ENCODE measurements at places on chromosomes 7 and 10.

DNA sequence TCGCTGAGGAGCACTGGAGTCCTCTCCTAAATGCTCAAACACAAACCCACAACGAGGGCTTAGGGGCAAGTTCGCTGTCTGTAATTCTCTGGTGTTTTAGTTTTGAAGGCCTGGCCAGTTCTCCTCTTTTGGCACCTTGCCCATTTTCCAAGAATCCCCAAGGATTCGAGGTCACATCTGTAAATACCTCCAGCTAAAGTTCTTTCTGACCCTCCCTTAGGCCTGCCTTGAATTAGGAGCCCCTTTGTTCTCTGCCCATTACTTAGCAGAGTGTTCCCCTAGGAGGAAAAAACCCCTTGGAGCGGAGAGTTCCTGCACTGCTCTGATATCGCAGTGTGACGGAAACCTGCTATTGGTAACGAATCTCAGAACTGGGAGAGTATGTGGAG, 743 bp upstream of the PYROXD2 start:
- DNase-seq: peak; percentile 17

DNA sequence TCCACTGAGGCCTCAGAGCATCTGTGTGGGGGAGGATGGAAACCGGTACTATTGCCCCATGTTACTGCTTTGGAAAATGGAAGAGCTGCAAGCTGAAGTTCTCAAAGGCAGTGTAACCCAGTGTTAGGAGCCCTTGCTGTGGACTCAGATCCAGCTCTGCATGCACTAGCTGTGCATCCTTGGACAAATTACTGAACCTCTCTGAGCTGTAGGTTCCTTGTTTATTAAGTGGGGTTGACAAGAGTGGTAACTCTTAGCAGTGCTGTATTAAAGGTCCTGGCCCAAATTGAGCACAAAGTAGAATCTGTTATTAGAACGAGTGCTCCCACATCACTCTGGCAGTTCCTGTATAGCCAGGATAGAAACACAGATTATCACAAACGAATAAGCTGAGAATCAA, 234.2 kb downstream of the USP6NL start:
- DNase-seq: no peak

DNA sequence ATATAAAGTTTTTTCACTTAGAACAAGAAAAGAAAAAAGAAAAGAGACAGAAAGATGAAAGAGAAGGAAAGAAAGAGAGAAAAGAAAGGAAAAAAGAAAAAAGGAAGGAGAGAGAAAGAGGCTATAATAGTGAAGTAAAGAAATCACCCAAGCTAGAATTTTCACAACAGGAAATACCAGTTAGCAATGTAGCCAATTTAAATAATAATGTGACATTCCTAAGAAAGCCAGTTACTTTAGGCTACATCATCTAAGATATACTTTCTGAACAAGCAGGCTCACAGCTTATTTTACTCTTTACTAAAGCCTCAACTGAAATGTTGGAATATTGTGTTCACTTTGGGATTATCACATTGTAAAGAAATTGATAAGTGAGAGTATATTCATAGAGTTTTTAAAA, 53.6 kb downstream of the GPR37 start:
- no peak for DNase-seq

GRCh38 chr10:359093-359492, 223.8 kb downstream of the ZMYND11 start:
- DNase-seq: no peak

- no peak for DNase-seq
Measured at GRCh38 chr7:151900986-151901621, 24.2 kb upstream of the PRKAG2 start.

GRCh38 chr10:72593963-72594362, 31.9 kb downstream of the MICU1 start:
- no peak for DNase-seq

DNA sequence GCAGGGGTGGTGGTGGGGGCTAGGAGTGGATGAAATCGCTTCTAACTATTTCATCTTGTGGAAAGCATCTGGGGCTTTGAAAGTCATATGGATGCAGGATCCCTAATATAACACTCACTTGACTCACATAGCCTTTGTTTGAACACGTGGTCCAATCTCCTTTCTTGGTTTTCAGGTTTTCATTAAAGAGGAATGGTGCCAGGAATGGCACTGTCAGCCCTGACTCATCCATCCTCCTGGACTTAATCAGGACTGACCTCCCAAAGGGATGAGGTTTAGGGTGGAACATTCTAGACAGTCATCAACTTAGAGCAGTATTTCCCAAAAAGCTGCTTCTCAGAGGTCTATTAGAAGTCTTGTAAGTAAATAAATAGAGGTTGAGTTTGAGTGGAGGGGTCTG, 162.0 kb upstream of the PLXNA4 start:
- peak; percentile 95 for DNase-seq

DNA sequence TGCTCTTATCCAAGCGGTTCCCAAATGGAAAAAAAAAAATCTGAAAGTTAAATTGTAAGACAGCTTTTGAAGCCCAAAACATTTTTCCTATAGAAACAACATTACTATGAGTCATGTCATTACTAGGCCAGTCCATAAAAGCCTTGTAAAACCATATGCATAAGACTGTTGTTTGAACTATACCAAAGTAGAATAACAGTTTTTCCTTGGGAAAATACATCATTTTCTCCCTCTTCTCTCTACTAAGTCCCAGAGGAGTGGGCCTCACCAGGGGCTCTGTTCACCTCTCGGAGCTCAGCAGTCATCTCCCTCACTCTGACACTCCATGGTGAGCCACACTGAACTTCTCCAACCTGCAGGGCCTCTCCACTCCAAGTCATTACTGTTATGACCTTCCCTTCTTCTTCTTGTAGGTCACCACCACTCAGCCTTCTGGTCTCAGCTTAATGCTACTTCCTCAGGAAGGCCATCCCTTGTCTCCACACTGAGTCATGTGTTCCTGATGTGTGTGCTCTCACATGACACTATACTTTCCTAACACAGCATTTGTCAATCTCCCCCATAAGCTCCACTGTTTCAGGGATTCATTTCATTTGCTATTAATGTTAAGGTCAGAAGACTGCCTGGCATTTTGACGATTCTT, 32.5 kb downstream of the ZNF438 start:
- DNase-seq: no peak

GRCh38 chr10:103504181-103504783, 10.8 kb downstream of the NEURL1 start:
- no peak for DNase-seq

DNA sequence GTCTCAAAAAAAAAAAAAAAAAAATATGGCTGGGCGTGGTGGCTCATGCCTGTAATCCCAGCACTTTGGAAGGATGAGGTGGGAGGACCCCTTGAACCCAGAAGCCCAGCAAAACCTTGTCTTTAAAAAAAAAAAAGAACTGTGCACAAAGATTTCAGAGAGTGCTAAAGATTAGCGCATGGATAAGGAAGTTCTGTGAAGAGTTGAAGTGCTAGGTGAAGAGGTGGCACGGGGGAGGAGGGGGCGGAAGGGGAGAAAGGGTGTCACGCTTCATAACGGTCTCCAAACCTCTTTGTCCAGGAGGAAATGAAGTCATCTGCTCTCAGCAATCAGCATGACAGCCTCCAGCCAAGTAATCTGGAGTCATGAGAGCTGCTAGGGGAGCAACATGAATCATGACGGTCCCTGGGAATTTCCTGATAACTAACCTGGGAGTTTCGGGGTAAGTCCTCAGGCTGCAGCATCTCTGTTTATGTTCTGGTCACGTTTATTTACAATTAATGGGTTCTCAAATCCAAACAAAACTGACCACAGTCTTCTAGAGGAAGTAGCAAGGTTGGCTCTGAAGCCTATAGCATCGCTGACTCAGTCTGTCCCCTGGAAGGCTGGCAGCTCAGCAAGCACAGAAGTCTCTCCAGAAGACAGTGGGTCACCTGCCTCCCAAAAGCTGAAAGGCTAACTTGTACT, 1.9 kb upstream of the PLAU start:
- peak; percentile 81 for DNase-seq

DNA sequence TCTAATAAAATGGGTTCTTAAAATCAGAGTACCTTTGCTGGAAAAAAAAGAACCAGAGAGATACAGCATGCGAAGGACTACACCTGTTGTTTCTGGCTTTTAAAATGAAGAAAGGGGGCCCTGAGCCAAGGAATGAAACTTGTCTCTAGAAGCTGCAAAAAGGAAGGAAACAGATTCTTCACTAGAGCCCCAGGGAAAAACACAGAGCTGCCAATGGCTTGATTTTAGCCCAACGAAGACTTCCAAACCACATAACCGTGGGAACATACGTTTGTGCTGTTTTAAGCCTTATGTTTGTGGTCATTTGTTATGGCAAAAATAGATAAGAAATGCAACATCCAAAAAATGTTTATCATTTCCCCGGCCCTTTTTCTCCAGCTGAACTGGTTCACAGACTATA, 780.0 kb downstream of the SORCS1 start:
- DNase-seq: no peak

GRCh38 chr7:2190531-2190930, 42.2 kb downstream of the MAD1L1 start:
- no peak for DNase-seq

- DNase-seq: no peak
Measured at GRCh38 chr10:101803511-101803910, 14.7 kb downstream of the OGA start.

- no peak for DNase-seq
Measured at GRCh38 chr7:96495751-96496216, 173.9 kb upstream of the SLC25A13 start.

DNA sequence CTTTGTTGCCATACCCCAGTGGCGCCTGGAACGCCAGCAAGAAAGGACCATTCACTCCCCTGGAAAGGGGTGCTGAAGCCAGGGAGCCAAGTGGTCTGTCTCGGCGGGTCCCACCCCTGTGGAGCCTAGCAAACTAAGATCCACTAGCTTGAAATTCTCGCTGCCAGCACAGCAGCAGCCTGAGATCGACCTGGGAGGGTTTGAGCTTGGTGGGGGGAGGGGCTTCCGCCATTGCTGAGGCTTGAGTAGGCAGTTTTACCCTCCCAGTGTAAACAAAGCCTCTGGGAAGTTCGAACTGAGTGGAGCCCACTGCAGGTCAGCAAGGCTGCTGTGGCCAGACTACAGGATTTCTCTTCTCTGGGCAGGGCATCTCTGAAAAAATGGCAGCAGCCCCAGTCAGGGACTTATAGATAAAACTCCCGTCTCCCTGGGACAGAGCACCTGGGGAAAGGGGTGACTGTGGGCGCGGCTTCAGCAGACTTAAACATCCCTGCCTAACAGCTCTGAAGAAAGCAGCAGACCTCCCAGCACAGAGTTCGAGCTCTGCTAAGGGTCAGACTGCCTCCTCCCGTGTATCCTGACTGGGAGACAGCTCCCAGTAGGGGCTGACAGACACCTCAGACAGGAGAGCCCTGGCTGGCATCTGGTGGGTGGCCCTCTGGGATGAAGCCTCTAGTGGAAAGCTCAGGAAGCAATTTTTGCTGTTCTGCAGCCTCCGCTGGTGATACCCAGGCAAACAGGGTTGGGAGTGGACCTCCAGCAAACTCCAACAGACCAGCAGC, 281.1 kb upstream of the SP4 start:
- no peak for DNase-seq

DNA sequence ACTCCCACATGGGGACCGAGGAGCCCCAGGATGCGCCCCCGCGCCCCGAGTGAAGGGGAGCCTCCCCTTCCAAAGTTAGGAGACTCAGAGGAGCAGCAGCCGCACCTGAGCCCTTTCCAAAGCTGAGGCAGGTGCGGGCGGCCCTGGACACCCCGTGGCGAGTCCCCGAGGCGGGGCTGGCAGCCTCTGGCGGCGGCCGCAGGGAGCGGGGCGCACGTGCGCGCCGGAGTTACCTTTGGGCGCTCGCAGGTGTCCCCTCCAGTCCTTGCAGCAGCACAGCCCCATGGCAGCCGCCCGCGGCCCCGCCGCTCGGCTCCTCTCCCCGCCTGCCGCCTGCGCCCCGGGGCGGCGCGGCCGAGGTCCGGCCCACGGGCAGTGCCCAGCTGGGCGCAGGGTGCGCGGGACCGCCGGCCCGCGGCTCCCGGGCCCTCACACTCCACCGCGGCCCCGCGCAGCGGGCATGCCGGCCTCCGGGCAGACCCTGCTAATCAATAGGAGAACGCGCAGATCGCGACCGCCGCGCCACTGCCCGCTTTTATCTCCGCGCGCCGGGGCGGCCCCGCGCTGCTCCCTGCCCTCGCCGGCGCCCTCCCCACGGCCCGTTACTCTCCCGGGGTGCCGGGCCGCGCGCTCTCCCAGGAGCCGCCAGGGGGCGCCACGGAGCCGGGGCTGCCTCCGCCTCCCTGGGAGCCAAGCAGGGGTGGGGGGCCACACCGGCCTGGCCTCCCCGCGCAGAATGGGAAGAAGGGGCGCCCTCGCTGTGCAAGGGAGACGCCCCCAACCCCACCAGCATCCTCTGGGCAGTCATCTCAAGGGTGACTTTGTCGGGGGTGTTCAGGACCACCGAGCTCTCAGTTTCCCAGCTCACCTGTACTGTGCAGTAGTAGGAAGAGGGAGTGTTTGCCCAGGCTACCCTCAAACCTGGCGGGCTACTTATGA, 80.8 kb downstream of the ARHGAP22 start:
- DNase-seq: peak; percentile 60

DNA sequence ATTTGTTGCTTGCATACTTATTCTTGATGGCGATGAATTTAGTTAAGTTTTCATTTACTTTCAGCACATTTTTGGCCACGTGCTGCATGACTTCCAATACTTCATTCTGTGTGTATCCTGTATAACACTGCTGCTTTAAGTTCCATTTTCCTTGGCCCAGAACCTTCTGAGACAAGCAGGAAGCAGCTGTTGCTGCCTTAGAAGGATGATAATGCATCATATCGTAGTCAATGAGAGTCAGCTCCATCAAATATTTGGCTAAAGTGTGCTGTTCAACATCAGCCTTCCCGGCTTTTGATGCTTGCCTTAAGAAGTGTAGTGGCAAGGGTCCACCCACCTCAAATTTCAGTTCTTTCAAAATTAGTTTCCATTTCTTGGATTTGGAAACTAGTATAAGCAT, 59.2 kb upstream of the GLCCI1 start:
- DNase-seq: no peak

Data from AG08395 (cell line).